ENCODE measurements at places on chromosomes 4 and X. TPM values are rescaled to one million over a fixed set of nuclear protein-coding genes. Genes with fewer than 3 reads are reported as not detected.

DNA sequence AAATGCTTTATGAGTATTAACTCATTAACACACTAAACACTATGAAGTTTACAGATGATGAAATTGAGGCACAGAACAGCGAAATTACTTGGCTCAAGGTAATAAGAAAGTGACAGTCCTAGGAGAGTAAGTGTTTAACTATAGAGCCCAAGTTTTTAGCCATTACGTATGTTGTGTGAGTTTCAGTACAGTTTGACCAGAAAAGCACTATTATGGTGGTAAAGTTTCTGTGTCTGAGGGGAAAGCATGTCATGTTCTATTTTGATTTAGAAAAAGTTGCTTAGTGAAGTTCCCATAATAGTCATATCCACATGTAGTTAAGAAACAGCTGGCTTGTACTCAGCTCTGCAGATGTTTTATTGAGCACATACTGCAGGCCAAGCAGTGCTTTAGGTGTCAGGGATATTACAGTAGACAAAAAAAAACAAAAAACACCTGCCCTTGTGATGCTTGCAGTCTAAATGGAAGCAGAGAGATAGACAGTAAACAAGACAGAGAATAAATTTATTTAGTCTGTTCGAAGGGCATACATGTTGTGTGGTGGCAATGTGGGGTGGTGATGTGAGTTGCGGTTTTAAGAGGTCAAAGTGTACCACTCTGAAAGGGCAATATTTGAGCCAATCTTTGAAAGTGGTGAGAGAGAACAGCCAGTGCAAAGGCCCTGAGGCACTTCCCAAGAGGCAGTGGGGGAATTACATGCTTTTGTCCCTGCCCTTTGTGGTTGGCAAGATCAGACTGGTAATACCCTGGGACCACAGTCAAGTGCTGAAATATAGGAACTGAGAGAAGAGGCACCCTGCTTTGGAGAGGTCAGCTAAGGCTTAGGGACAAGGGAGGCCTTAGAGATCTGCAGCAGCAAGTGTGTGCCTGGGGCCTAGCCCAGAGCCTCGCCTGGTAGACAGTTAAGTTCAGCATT lies 6.2 kb downstream of the TMEM131L start:
- DNase-seq, result no peak

GRCh38 chrX:46577221-46578005 lies 3.8 kb downstream of the CHST7 start:
- no peak for DNase-seq

GRCh38 chr4:3690551-3691152 lies 75.5 kb upstream of the ADRA2C start:
- no peak for DNase-seq

- no peak for DNase-seq
Measured at GRCh38 chr4:32135642-32136041, 1415.5 kb downstream of the PCDH7 start.

The GRPR gene
- total RNA-seq, result 4.7 TPM

The SLC7A11 gene
- 29.1 TPM for total RNA-seq
